ENCODE measurements at places on chromosomes 5 and 9.

DNA sequence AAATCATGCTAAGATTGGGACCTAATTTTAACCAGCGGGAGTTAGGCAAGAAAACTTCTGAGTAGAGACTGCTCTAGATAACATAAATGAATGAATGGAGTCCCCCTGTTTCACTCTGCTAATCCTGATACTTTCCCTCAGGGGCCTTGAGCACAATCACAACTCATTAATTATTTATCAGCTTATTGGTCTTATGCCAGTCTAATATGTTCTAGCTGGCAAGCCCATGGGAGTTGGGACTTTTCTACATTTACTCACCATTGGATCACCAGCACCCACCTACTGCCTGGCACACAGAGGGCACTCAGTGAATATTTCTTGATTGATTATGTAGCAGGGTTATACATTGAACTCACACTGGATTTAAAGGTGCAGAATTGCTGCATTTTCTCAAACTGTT is 13.5 kb upstream of the TMED7 start:
- no peak for DNase-seq

- no peak for DNase-seq
These were observed 15.2 kb upstream of the SELENOP start for GRCh38 chr5:42826757-42827515.

GRCh38 chr9:33101104-33101951 is 24.9 kb upstream of the SMU1 start:
- no peak for DNase-seq

GRCh38 chr5:94240134-94240533 is 378.3 kb downstream of the KIAA0825 start:
- no peak for DNase-seq

DNA sequence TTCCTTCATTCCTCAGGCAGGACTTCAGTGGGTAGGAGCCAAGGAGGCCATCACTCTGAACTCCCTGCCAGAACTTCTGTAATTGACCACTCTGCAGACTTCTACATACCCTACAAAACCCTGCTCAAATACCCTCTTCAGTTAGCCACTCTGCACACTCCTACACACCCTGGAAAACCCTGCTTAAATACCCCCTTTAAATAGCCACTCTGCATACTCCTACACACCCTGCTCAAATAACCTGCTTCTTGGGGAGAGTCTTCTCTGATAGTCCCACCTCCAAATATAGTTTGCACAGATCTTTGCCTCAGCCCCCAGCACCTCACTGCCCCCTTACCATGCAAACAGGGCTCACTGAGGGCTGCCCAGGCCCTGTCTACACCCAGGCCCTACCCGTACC is 18.6 kb upstream of the CARD19 start:
- DNase-seq = no peak

- DNase-seq = no peak
These were observed 257.8 kb downstream of the BNC2 start for GRCh38 chr9:16612627-16613026.

GRCh38 chr5:56215019-56215830 is 17.9 kb downstream of the ANKRD55 start:
- no peak for DNase-seq
